ENCODE measurements at places on chromosomes 4 and X.

DNA sequence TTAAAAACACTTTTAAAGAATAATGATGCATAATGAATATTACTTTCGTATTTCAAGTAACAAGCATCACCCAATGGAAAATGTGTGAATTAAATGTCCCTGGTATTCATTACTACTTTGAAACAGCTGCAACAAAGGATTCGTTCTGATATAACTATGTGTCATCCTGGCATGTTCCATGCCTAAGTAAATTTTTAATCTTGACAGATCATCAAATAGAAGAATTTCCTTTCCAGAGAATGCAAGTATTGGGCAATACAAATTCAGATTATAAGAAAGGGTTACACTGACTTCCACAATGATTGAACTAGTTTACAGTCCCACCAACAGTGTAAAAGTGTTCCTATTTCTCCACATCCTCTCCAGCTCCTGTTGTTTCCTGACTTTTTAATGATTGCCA, 105.3 kb downstream of the SPCS3 start:
- DNase-seq, result no peak

DNA sequence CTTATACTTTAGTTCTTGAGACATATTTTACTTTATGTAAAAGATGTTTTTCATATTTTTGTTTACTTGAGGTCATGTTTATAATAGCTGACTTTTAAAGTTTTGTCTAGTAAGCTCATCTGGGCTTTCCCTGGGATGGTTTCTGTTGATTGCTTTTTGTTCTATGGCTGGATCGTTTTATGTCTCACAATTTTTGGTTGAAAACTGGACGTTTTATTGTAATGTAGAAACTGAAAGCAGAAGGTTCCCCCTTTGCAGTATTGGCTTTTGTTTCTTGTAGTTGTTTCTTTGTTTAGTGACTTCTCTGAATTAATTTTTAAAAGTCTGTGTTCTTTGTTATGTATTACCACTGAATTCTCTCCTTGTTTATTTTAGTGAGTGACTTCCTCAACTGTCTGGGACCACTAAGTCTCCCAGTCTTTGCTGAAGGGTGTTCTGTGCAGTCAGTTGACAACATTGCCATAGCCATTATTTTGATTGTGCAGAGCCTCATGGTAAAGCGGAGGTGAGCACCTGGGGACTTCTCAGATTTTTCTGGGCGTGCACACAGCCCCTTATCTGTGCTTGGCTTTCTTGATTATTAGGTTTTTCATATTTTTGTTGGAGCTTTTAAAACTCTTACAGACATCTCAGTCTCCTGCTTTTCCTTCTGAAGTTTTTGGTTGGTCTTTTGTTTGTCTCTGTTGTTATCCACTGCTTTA, 31.0 kb downstream of the KDM6A start:
- no peak for DNase-seq

- DNase-seq, result no peak
These were observed 1590.7 kb downstream of the STIM2 start for GRCh38 chr4:28451346-28451745.

- DNase-seq, result no peak
These were observed 119.0 kb downstream of the GPR143 start for GRCh38 chrX:9646471-9647224.

DNA sequence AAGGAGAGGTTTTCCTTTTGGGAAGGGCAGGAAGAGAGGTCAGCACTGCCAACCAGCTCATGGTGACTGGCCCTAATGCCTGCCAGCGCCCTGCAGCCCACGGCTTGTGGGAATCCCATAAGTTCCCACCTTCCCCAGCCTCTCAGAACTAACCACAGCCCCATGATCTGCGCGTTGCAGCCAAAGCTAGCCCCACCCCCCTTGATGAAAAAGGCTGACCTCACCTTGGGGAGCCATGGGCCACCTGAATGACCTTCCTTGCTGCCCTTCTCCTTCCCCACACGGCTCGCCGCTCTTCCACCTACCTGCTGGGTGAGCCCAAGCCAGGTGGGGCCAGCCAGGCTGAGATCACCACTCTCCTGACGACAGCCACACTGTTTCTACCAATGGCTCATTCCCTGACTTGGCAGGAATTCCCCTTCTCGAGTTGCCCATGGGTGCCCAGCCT, 3.9 kb upstream of the ELF4 start:
- DNase-seq, result no peak

DNA sequence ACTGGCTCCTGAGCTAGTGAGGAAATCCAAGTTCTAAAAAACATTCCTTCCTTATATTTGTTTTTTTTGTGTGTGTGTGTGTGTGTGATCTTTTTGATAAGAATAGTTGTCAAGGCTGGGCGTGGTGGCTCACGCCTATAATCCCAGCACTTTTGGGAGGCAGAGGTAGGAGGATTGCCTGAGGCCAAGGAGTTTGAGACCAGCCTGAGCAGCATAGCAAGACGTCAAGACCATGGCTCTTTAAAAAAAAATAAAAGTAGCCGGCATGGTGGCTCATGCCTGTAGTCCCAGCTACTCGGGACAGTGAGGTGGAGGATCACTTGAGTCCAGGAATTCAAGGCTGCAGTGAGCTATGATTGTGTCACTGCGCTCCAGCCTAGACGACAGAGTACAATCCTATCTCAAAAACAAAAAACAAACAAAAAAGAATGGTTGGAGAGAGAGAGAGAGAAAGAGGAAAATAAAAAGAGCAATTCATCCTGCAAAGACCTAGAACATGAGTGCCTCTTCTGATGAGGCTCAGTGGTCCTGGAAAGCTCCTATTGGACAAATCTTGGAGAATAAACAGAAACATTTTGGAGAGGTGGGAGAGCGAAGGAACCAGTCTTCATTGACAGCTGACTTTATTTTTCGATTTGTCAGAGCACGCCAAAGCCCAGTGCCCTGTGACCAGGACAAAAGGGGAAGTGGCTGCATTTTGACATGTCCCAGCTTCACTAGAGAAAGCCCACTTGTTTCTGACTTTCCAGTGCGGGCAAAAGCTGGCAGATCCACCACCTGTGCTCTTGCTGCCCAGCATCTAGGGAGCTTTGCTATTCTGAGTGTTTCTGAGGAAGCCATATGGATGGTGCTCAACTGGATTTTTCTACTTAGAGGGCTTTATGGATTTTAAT, 244.7 kb downstream of the PALLD start:
- DNase-seq, result no peak

- no peak for DNase-seq
These were observed 93.7 kb upstream of the TRPC3 start for GRCh38 chr4:122045533-122045932.

DNA sequence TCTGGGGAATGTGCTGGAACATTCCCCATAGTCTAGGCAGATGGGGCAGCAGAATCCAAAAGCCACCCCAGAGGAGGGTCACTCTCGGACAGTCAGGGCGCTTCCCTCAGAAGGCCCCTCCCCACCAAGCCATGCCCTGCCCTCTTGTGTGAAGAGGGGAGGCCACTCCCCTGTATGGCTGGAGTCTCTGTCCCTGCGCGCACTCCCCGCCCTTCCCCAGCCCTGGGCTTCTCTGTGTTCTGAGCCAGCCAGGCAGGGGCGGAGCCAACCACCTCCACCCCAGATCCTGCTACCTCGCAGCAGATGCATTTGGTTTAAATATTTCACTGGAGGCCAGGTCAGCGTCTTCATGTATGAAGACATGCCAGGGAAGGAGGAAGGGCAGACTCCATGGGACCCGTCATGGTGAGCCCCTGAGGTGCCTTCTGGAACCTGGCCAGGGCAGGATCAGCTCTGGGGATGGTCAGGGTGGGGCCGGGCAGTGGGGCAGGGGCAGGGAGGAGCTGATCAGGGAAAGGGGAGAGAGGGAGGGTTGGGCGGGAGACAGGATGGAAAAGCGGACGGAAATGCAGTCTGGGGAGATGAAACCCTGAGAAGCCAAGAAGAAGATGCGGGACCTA, 107.3 kb downstream of the ADRA2C start:
- DNase-seq, result no peak

DNA sequence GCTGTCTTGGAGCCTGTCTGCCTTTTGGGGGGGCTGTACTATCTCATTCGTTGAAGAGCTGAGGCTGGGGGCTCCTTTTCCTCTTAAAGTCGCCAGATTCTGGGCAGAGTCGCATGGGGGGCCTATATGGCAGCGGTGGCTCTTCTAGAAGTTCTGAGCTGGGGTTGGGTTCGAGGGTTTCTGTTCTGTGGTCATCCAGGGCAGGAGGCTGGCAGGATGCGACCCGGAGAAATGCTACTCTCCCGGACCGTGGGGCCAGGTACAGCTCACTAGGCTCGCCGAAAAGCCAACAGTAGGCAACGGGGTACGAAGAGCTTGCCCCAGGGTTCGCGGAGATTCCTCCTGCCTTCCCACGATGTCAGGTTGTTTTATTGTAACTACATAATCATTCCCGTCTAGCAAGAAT, 1.9 kb upstream of the CITED1 start:
- no peak for DNase-seq

GRCh38 chrX:70324326-70324725, 34.4 kb downstream of the KIF4A start:
- no peak for DNase-seq

DNA sequence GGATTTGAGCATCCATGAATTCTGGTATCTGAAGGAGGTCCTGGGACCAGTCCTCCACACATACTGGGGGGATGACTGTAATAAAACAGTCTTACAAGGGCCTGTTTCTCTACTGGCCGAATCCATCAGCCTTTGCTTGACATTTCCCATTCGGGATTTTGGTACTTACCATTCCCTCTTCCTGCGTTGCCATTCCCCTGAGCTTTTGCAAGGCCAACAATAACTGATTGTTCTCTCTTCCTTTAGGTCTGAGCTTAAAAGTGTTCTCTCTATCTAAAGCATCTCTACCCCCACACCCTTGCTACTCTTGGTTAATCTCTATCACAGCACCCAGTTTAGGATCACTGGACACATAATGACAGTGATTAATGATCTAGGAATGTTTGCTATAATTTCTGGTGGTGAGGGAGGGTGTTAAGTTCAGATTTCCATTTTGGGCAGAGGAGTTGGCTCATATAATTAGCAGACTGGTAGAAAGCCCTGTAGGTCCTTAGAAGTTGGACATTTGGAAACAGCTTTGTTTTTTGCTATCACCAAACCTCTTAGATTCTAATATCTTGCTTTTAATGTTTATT, 29.4 kb downstream of the TMA16 start:
- no peak for DNase-seq

GRCh38 chr4:123190176-123190575, 206.4 kb upstream of the SPRY1 start:
- no peak for DNase-seq

DNA sequence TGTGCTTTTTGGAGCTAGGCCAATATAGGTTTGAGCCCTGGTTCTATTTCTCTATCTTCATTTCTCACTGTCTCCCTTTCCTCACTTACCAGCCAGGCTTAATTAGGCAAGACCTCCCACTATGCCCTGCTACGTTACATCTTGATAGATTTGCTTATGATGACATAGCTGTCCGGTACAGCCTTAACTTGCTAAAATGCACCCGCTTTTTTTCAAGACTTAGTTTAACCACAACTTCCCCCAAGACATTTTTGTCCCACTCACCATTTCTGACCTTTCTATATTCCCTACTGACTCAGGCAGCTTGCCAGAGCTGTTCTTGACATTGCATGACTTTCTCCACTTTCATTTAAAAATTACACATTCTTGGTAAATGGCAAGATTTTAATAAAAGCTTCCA, 152.6 kb downstream of the MID1 start:
- no peak for DNase-seq
